ENCODE measurements at places on chromosomes 13 and 19.

GRCh38 chr13:50794226-50794625 is 49.3 kb downstream of the DLEU7 start:
- DNase-seq, result no peak

DNA sequence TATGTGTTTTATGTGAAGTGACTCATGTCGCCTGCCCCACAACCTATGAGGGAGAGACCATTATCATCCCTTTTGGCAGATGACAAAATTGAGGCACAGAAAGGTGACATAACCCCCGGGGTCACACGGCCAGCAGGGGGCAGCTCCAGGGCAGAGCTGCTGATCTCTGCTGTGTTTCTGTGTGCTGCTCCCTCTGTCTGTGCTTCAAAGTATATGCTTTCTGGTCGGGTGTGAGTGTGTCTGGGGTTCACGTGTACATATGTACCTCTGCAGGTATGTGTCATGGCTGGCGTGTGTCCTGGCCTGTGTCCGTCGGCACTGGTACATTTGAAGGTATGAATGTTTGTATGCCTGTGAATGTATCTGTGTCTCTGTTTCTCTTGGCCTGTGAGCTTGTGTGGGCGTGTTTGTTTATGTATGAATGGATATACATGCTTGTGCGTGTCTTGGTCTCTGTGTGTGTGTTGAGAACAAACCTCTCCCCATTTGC is 7.1 kb downstream of the LIPE start:
- peak; percentile 66 for DNase-seq

DNA sequence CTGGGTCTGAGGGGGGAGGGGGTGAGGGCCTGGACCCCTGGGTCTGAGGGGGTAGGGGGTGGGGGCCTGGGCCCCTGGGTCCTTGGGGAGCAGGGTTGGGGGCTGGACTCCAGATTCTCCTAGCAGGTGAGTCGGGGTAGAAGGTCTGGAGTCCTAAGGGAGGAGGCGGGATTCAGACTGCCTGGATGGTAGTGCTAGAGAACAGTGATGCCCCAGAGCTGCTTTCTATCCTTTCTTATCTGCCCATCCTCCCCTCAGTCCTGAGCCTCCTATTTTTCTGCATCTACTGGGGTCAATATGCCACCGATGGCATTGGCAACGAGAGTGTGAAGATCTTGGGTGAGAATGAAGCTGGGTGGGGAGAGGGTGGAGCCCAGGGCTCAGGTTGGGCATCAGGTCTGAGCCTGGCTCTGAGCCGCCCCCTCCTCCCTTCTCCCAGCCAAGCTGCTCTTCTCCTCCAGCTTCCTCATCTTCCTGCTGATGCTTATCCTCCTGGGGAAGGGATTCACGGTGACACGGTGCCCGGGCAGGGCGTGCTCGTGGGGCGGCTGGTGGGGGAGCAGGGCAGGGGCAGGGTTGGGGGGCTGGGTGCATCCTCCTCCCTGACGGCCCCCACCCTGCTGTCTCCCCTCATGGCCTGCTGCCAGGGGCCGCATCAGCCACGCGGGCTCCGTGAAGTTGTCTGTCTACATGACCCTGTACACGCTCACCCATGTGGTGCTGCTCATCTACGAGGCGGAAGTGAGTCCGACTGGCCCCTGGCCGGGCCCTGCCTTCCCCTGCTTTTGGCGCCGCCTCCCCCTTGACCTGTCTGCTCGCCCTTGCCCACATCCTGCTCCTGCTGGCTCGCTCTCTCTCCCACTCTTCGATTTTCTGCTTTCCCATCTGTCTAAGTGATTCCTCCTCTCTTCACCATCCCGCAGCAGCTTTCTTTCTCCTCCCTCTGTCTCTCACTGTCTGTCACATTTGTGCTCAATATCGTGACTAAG is 3.4 kb downstream of the TMEM145 start:
- DNase-seq, result no peak

DNA sequence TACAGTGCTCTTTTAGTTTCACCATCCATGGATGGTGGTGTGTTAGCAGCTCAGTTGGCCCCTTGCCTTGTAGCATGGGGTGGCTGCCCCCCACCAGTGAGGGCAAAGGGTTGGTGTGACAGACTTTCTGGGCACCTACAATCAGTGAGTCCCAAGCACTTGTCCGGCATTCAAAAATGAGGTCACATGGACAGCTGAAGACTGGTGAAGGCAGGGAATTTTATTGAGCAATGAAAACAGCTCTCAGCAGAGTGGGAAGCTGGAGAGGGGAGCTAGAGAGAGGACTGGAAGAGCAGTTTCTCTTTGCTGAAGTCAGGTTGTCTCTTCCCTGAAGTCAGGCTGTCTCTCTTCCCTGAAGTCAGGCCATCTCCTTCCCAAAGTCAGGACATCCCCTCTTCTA is 1053.2 kb downstream of the SLITRK1 start:
- DNase-seq, result no peak

DNA sequence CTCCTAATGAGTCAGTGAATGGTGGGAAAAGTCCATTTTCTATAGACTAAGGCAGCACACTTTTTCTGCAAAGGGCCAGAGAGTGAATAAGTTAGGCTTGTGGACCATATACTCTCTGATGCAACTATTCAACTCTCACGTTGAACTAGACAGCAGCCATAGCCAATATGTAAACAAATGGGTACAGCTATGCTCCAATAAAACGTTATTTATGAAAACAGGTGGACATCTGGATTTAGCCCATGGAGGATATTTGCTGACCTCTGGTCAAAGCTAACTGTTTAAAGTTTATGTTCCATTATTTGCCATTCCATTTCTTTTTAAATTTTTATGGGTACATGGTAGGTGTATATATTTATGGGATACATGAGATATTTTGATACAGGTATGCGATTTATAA is 4.7 kb upstream of the CCDC169 start:
- DNase-seq, result no peak

DNA sequence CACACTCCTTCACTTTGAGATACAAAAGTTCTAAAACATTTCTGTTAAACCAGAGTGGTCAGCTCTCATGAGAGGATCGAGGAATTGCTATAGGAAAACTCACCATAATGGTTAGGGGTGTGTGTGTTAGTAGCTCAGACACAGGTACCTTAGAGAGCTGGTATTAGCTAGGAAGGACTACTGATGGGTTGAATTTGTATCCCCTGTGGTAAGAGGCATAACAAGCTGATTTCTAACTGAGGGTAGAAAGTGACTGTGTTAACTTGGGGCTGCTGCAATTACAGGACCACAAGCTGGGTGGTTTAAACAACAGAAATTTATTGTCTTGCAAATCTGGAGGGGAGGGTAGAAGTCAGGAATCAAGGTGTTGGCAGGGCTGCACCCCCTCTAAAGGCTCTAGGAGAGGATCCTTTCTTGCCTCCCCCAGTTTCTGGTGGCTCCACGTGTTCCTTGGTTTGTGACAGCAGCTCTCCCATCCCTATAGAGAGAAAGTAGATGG is 17.4 kb downstream of the LEUTX start:
- no peak for DNase-seq

GRCh38 chr19:10835089-10835753 is 791 bp downstream of the TMED1 start:
- DNase-seq, result no peak

DNA sequence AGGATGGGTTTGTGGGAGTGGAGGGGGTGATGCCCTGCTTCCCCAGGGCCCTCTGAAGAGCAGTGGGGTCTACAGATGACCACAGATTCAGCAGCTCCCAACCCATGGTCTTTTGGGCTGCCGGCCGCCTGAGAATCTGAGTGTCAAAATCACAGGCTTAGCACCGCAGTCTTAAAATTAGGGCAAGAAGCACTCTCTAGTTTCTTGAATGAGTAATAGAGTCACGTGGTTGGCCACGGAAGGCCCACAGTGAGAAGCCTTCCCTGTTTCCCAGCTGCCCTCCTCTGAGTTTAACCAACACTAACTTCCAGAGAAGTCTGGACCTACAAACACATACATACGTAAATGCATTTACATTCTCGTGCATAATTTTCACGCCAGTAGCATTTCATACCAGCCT is 5.2 kb downstream of the PRMT1 start:
- no peak for DNase-seq

DNA sequence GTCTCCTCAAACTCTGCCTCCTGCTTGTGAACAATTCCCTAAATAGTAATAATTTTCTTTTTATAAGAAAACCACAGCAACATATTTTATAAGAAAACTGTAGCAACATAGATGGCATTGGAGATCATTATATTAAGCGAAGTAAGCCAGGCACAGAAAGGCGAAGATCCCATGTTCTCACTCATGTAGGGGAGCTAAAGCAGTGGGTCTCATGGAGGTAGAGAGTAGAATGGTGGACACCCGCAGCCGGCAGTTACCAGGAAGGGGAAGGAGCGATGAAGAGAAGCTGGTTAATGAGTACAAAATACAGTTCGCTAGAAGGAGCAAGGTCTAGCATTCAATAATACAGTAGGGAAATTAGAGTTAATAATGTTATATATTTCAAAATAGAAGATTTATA is 42.9 kb downstream of the CRYL1 start:
- DNase-seq, result no peak

DNA sequence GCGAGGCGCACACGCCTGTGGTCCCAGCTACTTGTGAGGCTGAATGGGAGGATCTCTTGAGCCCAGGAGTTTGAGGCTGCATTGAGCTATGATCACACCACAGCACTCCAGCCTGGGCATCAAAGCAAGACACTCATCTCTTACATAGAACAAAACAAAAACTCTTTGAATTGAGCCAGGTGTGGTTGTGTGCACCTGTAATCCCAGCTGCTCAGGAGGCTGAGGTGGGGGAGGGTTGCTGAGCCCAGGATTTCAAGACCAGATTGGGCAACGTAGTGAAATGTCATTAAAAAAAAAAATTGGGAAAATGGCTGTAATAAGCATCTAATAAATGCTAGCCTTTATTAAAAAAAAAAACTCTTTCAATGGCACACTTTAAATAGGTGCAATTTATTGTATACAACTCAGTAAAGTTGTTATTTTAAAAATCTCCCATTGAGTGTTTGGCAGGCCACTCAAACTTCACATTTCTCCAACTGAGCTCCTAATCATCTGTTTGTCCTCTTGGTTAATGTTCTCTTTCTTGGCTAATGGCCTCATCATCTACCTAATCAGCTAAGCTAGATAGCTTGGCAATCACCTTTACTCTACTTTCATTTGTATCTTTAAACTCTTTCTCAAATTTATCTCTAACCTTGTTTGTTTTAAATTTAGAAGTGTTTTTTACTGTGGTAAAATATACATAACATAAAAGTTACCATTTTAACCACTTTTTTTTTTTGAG is 28.1 kb upstream of the HMGB1 start:
- DNase-seq, result no peak

DNA sequence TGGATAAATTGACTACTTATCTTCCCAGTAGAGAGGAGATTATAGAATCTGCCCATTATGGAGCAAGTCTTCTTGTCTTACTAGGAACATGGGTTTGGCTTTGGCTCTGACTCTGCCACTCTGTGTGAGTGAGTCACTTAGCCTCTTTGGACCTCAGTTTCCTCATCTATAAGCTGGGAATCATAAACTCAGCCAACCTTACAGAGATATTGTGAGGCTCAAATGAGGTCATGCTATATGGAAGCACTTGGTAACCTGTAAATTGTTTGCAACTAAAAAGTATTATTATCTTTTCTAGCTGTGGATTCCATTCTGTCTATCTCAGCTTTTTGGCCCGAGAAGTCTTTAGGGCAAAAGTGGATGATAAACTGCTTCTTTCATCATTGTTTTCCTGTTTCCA is 186.8 kb upstream of the TSC22D1 start:
- no peak for DNase-seq

- no peak for DNase-seq
Measured at GRCh38 chr13:39259371-39260140, 221.3 kb downstream of the NHLRC3 start.

GRCh38 chr13:50205581-50205980 is 190.3 kb downstream of the KCNRG start:
- DNase-seq, result no peak

DNA sequence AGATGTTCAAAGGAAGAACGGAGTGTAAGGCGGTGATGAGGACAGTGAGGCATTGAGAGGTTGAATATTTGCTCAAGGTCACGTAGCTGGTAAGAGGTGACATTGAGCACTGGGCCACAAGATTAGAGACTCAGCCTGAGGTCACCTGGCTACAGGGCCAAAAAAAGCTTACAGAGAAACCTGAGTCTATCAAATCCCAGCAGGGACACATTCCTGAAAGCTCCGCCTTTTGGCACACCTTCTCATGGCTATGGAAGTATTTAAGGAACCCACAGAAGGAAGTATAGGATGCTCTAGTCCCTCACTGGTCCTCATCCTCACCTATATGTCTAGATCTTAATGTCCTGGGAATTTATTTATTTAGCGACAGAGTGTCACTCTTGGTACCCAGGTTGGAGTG is 17.4 kb downstream of the ZNF586 start:
- no peak for DNase-seq

- no peak for DNase-seq
Measured at GRCh38 chr13:79725841-79726240, 244.9 kb downstream of the NDFIP2 start.

DNA sequence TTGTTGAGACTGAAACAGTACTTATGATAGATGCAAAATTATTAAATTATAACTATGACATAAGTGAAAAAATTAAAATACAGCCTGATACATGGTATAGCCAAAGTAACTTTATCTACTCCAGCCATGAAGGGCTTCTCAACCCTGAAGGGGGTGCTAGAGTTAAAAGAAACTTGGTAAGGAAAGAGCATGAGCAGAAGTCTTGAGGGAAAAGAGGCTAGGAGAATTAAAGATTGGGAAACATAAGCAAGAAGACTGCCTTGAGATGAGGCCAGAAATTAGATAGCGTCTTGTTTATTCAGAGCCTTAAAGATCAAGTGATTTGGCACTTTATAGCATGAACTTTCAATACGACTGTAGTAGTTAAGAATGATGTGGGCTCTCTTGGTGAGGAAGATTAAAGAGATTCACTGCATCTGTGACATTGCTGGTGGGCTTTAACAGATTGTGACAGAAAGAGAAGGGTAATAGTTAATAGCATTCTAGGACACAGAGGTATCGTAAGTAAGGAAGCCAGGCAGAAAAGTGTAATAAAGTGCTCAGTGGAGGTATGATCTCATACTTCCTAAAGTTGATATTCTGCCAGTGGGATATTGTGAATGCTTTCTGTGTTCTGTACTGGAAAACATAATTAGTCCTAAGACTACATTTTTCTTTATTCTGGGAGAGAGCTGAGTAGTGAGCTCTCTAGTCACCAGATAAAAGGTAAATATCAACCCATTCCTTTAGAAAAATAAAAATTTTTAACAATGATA is 385.4 kb upstream of the PRR20A start:
- DNase-seq, result no peak

DNA sequence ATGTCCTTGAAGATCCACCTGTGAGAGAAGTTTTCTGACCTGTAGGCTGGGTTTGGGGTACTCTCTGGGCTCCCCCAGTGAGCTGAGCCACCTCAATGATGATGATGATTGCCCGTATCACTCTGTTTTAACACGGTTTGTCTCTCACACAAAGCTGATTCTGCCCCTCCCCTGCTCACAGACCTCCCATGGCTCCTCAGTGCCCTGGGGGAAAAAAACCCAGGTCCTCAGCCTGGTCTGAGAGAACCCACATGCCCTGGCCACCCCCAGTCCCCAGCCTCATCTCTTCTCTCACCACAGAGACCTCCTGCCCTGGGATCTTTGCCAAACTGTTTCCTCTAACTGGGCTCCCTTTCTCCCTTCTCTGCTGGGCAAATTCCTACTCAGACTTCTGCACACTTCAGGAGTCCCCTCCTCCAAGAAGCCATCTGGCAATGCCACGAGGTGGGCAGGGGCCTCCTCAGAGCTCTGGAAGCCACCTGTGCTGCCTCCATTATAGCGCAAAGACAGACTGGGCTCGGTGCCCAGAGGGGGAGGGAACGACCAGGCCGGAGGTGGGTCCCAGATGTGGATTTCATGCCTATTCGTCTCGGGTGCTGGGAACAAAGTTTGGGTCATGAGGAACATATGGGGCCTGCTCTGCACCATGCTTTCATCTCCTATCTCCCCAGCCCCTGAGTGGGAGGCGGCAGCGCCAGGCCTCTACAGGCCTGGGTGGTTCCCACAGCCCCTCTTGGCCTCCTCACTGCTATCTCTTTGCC is 8.5 kb upstream of the CA11 start:
- no peak for DNase-seq
